ENCODE measurements at places on chromosomes 6 and 20.

DNA sequence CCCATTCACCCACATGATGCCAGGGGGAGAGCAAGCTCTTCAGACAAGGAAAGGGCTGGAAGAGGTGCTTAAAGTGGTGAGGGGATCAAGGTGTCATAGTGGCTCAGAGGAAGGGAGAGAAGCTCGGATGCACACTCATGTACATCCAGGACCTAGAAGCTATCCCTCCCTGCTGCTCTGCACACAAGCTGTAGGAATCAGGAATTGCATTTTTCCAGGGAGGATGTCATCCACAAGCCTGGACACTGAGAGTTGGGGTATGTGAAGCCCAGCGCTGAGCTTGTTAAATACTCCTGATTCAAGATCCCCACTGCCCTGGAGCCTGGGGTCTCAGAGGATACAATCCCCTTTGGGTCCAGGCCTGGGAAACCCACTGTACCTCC is 85.8 kb upstream of the CCDC167 start:
- no peak for DNase-seq

DNA sequence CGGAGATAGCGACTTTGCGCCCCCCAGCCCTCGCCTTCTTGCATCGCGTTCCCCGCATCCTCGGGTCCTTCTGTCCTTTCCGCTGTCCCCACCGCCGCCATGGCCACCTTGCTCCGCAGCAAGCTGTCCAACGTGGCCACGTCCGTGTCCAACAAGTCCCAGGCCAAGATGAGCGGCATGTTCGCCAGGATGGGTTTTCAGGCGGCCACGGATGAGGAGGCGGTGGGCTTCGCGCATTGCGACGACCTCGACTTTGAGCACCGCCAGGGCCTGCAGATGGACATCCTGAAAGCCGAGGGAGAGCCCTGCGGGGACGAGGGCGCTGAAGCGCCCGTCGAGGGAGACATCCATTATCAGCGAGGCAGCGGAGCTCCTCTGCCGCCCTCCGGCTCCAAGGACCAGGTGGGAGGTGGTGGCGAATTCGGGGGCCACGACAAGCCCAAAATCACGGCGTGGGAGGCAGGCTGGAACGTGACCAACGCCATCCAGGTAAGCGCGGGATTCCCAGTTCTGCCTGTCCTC is 401 bp downstream of the SLC32A1 start:
- peak; percentile 40 for DNase-seq

- DNase-seq = no peak
Measured at GRCh38 chr6:136846046-136846445, 23.7 kb downstream of the PEX7 start.

DNA sequence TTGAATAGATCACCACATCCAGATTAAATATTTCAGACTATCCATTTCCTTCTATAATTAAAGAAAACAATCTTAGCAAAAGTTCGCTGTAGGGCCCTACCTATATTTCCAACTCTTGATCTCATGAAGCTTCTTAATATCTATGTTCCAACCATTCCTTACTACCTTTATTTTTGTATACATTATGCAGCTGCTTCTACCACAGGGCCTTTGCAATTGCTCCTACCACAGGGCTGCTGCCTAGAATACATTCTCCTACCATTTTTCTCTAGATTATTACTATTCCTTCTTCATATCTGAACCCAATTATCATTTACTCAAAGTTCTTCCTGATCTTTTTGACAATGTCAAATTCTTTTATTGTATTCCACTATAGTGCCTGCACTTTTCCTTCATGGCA is 516.6 kb downstream of the RFPL4B start:
- no peak for DNase-seq

DNA sequence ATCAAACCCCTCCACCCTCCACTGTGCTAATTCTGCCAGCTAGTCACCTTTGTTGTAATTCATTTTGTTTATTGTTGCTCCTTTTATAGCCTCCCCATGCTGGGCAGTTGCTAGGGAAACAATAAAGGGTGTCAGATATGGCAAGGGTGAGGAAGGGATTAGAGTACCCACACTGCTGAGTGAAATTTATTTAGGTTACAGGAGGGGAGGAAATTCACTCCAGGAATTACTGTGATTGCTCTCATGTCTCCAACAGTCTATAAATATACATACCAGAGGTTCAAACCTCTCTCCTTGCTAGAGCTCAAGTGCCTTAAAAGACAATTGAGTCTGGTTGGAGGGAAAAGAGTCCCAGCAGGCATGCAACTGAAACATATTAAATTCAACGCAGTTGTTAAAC is 90.6 kb upstream of the ADGRF1 start:
- DNase-seq = no peak

DNA sequence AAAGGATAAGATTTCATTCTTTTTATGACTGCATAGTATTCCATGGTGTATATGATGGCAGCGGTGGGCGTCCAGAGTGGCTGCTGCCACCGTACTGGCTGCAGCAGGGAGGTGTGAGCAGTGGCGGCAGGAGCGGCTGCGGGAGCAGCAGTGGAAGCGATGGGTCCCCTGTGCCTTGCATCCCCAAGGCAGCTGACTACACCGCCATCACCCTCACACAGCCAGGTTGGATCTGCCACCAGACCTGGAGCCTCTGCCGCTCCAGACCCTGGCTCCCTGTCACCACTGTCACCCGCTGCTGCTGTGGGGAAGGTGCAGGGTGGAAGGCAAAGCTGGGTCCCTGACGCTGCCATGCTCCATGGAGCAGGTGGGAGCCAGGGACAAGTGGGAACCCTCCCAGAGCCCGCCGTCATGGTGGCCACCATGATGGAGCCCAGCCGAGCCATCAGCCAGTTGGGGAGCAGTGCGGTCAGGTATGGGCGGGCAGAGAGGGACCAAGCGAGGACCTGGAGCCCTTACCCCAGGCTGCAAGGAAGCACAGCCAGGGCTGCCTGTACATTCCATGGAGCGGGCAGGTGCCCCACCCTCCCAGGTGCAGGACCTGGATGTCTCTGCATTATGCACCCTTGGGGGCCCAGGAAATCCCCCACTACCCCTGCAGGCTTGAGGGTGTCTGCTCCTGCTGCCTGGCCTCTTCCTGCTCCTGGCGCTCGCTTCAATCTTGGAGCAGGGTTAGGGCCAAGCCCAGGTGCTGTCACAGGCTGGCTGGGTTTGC is 226.1 kb downstream of the OTOR start:
- DNase-seq = no peak

- DNase-seq = no peak
Measured at GRCh38 chr6:117448732-117449485, 23.2 kb upstream of the ROS1 start.

DNA sequence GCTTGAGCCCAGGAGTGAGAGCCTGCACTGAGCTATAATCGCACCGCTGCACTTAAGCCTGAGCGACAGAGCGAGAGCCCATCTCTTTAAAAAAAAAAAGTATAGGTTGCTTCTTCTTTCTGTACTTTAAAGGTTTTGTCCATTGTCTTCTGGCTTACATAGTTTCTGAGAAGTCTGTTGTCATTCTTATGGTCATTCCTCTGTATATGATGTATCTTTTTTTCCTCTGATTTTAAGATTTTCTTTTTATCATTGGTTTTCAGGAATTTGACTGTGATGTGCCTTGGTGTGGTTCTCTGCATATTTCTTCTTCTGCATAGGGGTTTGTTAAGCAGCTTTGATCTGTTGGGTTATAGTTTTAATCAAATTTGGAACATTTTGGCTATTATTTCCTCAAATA is 29.1 kb downstream of the QRSL1 start:
- no peak for DNase-seq

GRCh38 chr20:22382742-22383141 is 201.6 kb downstream of the FOXA2 start:
- no peak for DNase-seq

GRCh38 chr6:148983966-148984365 is 237.1 kb downstream of the UST start:
- DNase-seq = no peak

- no peak for DNase-seq
Measured at GRCh38 chr6:119129148-119129967, 50.9 kb upstream of the FAM184A start.

DNA sequence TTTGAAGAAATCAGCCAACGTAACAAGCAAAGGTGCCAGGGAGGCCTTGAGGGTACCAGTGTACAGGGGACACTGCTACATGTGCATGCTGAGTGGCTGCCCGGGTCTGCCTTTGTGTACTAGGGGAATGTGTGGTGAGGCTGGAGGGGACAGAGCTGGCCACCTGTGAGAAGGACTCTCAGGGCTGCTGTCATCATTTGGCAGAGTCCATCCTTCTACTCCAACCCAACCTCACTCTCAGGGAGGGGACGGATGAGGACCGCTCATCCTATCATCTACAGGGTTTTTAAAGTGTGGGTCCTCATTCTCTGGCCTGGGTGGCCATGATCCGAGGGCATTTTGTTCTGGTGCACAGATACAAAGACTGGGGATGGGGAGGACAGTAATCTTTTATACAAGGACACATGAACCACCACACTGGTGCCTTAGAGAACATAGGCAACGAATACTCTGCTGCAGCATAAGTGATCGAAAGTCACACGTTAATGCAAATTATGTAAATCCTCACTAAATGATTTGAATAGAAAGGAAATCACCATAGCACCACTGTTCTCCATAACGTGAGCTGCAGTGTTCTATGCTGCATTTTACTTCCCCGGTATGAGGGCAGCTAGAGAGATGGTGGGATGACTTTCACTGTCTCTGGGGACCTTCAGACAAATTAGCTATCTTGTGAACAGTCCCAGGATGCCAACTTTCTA is 181.4 kb downstream of the GMPR start:
- DNase-seq = no peak

- no peak for DNase-seq
Measured at GRCh38 chr6:104943781-104944180, 13.1 kb upstream of the LIN28B start.

GRCh38 chr20:49843139-49843538 is 30.5 kb downstream of the SLC9A8 start:
- no peak for DNase-seq

- peak; percentile 68 for DNase-seq
Measured at GRCh38 chr6:33126101-33126714, 50.4 kb downstream of the HLA-DPB1 start.

GRCh38 chr6:53581173-53581773 is 36.4 kb upstream of the GCLC start:
- no peak for DNase-seq

DNA sequence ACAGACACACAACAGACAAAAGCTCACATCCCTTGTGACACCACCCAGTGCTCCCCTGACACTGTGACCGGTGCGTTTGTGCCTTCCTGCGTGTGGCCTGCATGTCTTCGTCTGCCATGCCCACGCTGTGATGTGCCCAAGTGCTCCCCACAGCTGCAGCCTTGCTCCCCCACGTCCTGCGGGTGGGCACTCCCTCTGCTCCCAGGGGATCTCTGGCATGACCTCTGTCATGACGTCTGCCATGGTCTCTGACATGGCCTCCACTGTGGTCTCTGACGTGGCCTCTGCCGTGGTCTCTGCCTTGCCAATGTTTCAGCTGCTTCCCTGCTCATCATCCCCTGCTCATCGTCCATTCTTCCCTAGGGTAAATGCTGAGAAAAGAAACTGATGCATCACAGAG is 200.9 kb downstream of the DLL1 start:
- DNase-seq = peak; percentile 30

GRCh38 chr6:86707545-86708120 is 229.7 kb upstream of the HTR1E start:
- DNase-seq = no peak

GRCh38 chr6:17492350-17492749 is 99.0 kb downstream of the CAP2 start:
- no peak for DNase-seq

DNA sequence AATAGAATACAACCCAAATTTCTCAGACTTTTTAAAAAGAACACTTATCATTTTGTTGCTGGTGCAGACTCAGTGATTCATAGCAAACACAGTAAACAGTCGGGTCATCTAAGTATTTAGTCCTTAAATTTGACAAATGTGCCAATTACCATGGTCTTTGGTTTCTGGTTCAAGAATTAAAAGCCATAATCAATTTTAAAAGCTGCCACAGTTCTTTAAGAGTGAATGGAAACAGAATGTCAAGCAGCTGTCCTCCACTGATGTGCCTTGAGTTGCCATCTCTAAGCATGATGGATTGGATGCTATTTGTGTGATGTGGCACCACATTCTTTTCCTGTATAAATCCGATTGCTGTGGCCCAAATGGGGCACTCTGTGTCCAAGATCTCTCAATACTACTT is 67.2 kb upstream of the MLIP start:
- no peak for DNase-seq

GRCh38 chr20:53698371-53698978 is 104.8 kb upstream of the ZNF217 start:
- no peak for DNase-seq

DNA sequence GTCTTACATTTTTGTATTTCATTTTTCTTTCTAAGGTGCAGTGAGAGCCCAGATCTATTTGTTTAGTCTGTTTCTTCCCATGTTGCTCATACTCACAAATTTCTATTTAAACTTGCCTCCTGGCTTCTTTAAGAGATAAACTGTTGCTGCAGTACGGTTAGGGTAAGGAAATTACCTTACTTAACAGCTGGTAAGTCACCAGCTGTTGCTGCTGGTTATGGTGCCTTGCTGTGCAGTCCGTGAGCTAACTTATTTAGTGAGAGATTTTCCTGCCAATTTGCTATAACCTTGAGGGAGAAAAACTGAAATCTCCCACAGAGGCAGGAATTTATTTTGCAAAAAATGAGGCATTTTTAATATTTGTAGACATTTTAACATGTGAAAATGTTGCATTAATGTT is 261.0 kb downstream of the UST start:
- no peak for DNase-seq

GRCh38 chr20:31691646-31692275 is 30.9 kb downstream of the BCL2L1 start:
- no peak for DNase-seq

DNA sequence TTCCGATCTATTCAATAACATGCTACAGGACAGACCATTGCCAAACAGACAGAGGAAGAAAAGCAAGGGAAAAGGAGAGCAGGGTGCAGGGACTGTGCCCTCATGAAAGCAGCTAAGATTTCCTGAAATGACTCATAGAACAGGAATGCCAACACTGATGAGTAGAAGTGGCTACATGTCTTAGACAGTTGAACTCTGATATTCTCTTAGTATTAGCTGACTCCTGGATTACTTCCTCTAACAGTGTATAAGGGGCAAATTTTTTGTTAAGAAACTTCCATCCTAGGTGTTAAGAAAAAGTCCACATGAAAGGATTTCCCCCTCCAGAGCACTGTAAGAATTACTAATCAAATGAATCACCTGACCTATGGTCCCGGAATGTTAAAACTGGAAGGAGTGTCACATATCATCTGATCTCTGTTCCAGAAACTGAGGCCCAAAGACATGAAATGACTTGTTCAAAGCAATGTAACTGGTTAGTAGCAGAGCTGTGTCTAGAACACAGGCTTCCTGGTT is 224.9 kb downstream of the IBTK start:
- no peak for DNase-seq

GRCh38 chr20:16678779-16679178 is 51.0 kb upstream of the SNRPB2 start:
- DNase-seq = no peak

GRCh38 chr6:19324376-19324775 is 512.8 kb upstream of the ID4 start:
- DNase-seq = no peak

- no peak for DNase-seq
Measured at GRCh38 chr6:33104887-33105286, 29.1 kb downstream of the HLA-DPB1 start.

Data from activated T-cell treated with anti-CD3 and anti-CD28 coated beads, Interleukin-2, amount 50 U/mL, for 24 hours (primary cell).